Heart left ventricle (tissue), 16 donors: ENCODE measurements at places on chromosomes 12 and 14. TPM values are rescaled to one million over a fixed set of nuclear protein-coding genes. Genes with fewer than 3 reads are reported as not detected.

Gene PTHLH
- 0.25 TPM for total RNA-seq

Gene TESPA1
- 2.9 TPM for total RNA-seq

Gene ZDHHC22
- not detected for total RNA-seq

Gene OR6C2
- not detected for total RNA-seq

DNA sequence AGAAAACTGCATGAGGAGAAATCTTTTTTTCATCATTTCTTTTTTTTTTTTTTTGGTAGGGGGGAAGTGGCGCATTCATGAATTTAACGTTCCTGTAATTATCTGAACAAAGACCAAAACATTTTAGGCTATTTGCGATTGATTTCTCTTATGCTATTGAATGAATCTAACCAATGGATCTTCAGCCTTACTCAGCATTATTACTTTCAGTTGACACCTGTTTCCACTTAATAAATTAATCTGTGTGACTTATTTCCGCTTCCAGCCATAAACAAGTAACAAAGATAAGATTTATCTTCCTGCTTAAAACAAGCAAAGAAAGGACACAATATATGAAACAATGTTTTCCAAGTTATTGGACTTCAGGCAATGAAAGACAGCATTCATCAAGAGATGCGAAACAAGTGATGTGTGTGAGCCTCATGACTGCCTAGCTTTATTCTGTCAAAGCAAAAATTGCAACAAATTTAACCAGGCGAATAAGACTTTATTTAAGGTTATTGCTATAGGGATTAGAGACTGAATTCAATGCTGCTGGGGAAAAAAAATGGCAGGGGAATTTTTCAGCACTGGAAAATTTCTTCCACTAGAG lies 1026.9 kb downstream of the LRFN5 start:
- DNase-seq = no peak

DNA sequence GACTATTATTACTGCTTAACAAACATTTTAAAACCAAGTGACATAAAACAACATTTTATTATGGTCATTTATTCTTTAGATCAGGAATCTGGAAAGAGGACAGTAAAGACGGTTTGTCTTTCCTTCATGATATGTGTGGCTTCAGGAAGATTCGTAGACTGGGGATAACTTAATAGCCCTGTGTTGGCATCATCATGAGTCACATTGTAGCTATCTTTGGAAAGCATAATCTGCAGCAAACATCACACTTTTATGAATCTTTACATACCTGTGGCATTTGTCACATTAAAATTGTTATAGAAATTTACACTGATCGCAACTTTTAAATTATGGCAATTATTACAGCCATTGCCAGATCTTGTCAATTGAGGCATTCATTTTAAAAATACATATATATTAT lies 397.1 kb downstream of the NOVA1 start:
- DNase-seq = no peak

GRCh38 chr14:51462182-51462581 lies 189.5 kb upstream of the FRMD6 start:
- DNase-seq = no peak

- DNase-seq = no peak
Observed at GRCh38 chr14:37063467-37064240, 108.8 kb downstream of the SLC25A21 start.
